ENCODE measurements at places on chromosomes 5 and 9. TPM values are rescaled to one million over a fixed set of nuclear protein-coding genes. Genes with fewer than 3 reads are reported as not detected.

The IQGAP2 gene
- total RNA-seq, result 15.1 TPM

The PTGES gene
- total RNA-seq, result 3.9 TPM

GRCh38 chr5:179487145-179487544, 63.2 kb upstream of the RUFY1 start:
- DNase-seq, result no peak

- peak; percentile 64 for DNase-seq
These were observed 15.3 kb downstream of the HNRNPH1 start for GRCh38 chr5:179608131-179608581.

The ADRA1B gene
- total RNA-seq, result 1.8 TPM

All from sigmoid colon (tissue), 7 donors.